NCI-H774 (cell line): ENCODE measurements at places on chromosomes 5 and 9.
A peak's percentile ranks its signal among the peaks of the same experiment; 100 is the strongest.

DNA sequence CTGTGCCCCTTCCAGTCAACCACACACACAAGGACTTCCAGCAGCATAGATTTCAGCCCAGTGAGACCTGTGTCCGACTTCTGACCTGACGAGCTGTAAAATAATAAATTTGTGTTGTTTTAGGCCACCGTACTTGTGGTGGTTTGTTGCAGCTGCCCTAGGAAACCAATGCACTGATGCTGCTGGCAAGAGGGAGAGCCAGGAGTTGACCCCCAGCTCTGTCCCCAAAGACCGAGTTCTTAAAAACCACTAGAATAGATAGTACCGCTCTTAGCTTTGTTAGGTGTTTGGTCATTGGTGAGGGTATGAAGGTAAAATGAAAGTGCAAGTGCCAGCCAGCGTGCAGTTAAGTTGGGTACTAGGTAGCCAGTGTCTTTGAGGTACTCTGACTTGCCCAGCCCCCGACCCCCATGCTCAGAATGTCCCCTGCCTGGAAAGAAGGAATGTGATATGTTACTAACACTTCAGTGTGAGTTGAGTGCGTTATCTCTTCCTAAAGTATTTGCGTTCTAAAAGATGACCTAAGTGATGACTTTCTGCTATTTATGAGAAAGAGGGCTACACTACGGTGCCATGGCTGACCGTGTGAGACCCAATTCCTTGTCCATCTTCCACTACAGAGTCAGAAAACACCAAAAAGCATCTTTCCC, 185.6 kb downstream of the AOPEP start:
- DNase-seq: no peak

- DNase-seq: no peak
These were observed 6.6 kb upstream of the RNF20 start for GRCh38 chr9:101527066-101527465.

DNA sequence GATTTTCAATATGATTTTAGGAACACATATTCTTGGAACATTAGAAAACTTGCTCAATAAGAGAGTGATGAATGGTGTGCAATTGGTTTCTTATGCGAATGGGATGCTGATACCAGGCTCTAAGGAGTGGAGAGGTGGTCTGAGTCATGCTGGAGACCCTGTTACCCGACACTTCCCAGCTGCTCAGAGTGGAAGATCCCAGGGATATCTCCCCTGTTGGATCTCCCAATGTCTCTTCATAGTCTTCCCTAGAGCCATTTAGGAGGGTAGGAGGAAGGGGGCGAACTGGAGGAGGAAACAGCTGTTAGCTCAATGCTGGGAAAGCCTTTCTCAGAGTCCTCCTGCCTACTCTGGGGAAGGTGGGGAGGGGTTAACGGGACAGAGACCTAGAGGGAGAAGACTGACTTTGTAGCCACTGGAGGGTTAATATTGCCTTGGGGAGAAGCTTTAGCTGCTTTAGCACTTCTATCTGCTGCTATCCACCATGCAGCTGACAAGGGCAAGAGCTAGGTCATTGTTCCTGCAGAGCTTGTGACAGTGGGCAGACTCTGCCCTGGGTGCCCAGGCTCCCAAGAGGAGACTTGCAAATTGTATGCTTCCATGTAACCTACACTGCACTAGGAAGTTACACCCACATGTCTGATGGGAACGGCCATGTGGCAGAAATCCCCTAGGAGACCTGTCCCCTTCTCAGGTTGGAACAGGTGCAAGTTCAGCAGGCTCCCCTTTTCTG, 301.0 kb downstream of the GADD45G start:
- no peak for DNase-seq

DNA sequence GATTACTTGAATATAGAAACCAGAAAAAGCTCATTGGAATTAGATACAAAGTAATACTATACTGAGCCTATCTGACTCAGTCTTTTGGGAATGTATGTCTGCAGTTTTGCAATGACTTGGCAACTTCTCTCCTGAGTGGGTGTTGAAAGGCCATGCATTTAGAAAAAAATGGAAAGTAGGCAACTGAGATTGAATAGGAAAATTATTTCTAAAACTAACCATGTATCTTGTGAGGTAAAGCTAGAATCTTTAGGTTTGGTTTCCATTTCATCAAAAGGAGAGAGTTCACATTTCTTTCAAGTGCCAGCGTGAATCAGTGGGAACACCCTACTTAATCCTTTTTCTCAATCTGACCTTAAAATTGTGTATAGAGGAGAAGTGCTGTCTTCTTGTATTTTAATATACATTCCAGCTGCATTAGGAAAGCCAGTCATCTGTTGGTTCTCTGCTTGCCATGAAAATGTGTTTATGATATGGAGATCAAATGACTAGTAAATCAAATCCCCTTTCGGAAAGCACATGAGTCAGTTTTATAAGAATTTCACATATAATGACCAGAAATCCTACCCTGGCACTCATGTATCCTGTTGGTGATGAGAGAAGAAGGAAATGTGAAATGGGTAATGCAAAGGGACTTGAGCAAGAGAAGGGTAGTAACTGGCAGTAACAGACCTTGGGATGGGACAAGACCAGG, 30.4 kb downstream of the NFX1 start:
- no peak for DNase-seq

DNA sequence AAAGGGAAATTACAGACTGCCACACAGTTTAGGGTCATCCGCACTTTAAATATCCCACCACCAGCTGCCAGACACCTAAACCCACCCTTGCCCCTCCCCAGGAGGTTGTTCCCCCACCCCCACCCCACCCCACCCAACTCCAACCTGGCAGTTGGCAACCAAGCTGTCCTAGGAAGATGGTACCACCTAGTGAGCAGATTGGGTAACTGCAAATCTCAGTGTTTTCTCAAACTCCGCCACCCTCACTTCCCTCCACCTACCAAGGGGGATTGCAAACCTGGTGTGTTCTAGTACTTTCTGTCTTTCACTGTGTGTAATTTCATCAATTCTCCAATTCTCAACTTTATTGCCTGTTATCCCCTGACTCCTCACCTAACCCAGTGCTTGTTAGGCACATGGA, 323.8 kb upstream of the IRX2 start:
- DNase-seq: no peak

DNA sequence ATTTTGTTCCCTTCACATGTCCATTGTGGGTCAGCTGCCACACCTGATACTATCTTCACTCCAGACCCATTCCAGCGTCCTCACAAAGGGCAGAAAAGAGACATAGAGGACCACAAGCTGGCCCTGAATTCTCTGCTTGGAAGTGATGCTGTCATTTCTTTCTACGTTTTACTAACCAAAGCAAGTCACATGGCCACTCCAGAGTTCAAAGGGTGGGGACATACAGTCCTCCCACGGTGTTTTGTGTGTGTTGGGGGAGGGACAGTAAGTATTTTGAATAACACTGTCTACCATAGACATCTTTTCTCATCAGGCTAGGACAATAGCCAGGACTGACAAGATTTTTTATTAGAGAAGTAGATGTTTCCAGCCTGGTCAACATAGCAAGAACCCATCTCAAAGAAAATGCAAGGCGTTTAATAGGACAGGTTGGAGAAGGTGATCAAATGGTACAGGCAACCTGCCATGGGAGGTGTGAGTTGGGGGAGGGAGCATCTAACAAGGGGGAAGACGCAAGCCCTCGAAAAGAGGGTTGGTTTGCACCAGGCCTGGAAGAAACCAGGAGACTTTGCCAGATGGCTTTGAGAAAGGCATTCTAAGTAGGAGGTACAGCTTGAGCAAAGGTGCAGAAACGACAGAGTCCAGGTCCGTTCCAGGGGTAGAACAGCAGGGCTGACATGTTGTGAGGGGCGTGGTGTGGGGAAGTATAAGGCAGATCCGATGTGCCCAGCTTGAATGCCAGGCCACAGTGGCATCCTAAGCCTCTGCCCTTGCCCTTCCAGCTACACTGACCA, 11.3 kb upstream of the GLIPR2 start:
- DNase-seq: no peak

DNA sequence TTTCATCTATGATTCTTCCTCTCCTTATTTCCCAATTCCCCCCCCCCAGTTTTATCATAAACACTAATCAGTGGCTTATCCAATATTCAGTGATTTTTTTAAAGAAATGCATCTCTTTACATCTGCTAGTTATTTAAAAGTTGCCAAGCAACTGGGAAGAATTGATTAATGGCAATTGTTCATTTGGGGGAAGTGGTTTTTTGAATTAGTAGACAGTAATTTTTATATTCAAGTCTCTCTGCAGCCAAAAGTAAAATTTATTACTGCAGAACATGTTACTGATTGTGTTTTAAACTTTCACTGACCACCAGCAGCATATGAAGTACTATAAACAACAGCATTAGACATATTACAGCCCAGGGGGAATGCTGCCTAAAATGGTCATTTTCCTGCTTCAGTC, 308.8 kb upstream of the NREP start:
- DNase-seq: no peak

DNA sequence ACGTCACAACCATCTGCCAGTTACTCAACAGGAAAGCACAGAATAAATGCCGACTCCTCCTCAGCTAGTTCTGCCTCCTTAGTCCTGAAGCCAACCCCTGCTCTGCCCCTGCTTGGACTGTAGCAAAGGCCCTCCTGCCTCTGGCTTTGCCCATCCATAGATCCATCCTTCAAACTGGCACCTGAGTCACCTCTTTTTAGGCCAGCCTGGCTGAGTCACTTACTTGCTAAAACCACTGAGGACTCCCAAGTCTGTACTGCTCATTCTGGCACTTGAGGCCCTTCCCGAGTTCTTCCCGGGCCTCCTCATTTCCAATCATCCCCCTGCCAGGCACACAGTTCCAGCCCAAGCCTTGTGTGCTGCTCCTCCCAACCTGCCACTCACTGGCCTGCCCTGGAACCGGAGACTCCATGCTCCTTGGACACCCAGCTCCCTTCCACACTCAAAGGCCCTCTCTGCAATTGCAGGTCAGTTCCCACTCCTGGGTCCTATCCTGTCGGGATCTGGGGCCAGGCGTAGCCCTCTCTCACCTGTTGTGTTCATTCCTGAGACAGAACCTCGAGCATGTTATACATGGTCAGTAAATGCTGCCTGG, 220.1 kb downstream of the DAB2IP start:
- DNase-seq: no peak

- DNase-seq: no peak
These were observed 107.7 kb downstream of the OSMR start for GRCh38 chr5:38953426-38954012.

DNA sequence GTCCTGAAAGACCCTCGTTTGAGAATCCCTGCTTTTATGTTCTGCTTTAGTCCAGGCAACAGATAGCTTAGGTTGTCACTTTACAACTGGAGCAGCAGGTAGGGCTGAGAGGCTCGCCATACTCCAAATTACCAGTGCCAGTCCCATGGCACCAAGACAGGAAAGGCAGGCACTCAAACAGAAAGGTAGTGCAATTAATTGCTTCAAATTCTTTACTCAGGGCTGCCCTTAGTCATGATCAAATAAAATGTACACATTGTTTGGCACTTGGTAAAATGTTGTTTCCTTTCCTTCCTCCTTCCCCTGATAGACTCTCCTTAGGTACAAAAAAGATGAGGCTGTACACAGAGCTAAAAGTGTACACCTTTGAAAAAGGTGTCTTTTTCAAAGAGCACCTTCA, 115.8 kb upstream of the CCDC152 start:
- no peak for DNase-seq

- no peak for DNase-seq
These were observed 51.3 kb downstream of the ARHGEF37 start for GRCh38 chr5:149632311-149633251.

DNA sequence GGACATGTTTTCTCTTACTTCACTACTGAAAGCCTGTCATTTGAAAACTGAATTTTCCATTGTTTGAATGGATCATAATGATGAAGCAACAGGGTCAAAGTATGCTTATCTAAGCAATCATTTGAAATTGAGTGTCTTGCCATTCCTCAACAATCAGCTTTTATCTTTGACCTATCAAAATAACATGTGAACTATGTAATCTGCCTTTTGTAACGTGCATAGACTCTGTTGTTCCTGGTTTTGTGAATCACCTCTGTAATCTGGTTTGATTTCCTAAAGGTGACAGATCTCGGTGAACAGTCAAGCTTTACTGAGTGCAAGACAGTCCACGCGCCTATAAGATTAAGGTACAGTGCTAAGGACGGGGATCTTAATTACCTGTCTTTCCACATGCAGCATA, 3.3 kb downstream of the MEF2C start:
- no peak for DNase-seq

DNA sequence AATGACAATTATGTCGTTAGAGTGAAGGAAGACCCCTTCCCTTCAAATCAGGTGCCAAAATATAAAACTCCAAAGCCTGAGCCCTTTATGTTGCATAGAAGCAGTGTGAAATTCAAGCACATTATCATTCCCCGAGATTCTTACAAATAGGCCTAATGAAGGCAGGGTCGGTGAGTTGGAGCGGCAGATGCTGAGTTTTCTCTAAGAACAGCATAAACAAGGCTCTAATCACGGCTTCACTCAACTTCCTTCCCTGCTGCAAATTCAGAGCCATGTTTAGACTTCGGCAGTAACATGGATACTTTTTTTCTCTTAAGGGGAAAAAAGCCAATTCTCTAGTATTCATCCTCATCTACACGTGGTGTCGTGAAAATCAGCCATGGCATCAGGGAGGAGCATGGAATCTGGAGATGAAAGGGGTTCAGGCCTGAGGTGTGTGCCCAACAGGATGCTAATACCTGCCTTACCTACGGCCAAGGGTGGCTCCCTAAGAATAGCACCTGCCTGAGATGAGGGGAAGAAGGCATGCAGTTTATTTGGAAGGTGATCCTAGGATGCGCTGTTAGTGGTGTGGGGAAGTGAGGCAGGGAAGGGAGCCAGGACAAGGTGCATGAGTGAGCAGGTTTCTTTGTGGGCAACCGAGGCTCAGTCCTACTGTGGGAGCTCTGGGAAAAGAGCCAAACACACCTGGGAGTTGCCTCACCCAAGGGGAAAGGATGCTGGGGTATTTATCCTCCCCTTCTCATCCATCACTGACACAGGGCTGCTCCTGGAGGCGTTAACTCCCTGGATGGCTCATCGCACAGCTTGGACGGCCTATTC, 146.8 kb upstream of the TBC1D2 start:
- DNase-seq: no peak

DNA sequence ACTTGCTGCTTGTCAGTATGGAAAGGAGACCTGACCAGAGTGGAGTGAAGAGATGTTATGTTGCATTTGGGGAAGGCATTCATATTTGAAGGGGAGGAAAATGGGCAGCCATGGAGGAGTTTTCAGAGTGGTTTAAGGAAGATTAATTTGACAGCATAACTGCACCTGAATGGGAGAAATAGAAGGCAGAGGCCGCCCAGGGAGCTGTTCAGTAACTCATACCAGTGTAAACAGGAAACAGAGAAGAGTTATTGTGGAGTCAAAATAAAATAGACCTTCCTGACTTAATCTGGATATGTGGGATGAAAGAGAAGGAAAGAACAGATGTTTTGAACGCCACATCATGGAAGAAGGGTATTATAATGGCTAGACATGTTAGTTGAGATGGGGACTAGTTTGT, 13.4 kb downstream of the SLC44A1 start:
- peak; percentile 12 for DNase-seq

- DNase-seq: no peak
These were observed 8.0 kb upstream of the REEP5 start for GRCh38 chr5:112930082-112930344.
